ENCODE measurements at places on chromosomes 3 and 15.

GRCh38 chr3:53888232-53888631 lies 3.4 kb downstream of the SELENOK start:
- no peak for DNase-seq

- no peak for DNase-seq
Measured at GRCh38 chr3:36695113-36695768, 69.1 kb downstream of the DCLK3 start.

DNA sequence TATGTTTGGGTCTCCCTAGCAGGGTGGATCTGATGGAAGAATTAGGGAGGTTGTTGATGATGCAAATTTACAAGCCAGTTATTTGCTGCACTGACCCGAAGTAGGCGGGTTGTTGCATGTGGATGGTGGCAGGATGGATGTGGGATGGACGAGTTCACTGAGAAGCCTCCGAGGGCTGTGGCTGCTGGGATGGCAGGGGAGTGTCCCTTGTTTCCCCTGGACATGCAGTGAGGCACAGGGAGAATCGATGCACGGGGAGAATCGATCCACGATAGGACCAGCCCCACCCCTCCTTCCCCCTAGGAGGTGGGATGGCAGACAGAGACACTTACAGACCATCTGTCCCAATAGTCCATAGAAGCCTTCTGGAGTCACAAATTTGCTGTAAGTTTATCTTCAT lies 31.0 kb upstream of the KLF13 start:
- no peak for DNase-seq

- DNase-seq: no peak
Measured at GRCh38 chr15:63331456-63331855, 50.2 kb downstream of the CA12 start.

- DNase-seq: no peak
Measured at GRCh38 chr15:43214592-43215295, 6.1 kb downstream of the EPB42 start.
